ENCODE measurements at places on chromosomes 1 and 21.

DNA sequence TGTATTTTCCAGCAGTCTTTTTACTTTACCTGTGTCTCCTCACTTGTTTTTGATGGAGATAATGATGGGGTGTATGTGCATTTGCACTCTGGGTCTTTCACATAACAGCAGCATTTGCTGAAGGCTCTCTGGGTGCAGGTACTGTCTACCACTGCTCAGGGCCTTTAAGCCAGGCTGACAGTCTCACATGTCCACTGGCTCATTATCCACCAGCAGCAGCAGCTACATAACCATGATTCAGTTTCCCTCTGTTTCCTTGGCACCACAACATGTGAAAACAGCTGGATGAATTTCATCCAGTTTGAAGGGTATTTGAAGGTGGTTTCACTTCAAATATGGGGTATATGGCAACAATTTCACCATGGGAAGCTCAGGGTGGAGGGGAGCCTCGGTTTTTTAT lies 41.2 kb upstream of the ROR1 start:
- DNase-seq, result no peak

DNA sequence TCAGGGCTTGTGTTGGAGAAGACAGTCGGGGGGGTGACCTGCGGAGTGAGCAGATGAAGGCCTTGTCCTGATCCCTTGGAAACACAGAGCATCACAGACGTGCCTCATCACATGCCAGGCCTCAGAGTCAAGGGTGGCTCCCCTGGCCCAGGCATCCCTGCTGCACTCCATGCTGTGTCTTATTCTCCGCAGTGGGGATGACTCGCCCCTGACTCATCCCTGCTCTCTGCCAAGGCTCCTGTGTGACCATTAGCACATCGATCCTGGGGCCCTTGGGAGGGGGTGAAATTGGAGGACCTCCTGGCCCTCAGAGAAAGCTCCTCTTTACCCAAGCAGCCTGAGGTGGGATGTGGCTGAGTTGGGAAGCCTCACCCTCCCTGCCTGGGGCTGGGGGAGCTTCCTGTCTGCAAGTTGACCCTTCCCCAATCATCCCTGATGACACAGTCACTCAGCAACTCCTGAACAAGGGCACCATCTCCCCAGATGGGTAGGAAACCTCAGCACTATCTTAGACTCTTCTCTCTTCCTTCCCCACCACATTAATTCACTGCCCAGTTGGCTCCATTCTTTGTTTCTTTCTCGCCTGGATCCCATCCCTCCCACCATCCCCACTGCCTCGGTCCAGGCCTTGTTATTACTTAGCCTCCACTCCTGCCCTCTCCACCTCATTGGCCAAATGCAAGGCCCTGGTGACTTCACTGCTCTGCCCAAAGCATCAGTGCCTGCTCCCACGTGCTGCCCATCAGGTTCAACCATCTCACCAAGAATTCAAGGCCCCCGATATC lies 74.6 kb downstream of the CAMK2N1 start:
- no peak for DNase-seq

DNA sequence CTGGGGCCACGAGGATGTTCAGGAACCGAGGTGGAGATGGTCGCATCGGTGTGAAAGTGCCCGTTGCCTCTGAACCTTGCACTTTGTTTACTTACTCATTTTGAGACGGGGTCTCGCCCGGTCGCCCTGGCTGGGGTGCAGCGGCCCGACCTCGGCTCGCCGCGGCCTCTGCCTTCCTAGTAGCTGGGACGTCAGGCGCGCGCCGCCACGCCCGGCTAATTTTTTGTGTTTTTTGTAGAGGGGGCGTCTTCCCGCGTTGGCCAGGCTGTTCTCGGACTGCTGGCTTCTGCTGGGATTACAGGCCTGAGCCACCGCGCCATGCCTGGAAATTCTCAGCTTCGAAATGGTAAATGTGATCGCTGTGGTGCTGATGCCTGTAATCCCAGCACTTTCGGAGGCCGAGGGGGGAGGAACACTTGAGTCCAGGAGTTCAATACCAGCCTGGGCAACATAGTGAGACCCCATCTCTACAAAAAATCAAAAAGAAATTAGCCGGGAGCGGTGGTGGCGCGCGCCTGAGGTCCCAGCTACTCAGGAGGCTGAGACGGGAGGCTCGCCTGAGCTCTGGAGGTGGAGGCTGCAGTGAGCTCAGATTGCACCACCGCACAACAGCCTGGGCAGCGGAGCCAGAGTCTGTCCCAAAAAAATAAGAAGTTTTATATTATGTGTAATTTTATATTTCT lies 684 bp upstream of the MRPL20 start:
- no peak for DNase-seq

- no peak for DNase-seq
Measured at GRCh38 chr1:154883919-154884868, 14.1 kb upstream of the KCNN3 start.

DNA sequence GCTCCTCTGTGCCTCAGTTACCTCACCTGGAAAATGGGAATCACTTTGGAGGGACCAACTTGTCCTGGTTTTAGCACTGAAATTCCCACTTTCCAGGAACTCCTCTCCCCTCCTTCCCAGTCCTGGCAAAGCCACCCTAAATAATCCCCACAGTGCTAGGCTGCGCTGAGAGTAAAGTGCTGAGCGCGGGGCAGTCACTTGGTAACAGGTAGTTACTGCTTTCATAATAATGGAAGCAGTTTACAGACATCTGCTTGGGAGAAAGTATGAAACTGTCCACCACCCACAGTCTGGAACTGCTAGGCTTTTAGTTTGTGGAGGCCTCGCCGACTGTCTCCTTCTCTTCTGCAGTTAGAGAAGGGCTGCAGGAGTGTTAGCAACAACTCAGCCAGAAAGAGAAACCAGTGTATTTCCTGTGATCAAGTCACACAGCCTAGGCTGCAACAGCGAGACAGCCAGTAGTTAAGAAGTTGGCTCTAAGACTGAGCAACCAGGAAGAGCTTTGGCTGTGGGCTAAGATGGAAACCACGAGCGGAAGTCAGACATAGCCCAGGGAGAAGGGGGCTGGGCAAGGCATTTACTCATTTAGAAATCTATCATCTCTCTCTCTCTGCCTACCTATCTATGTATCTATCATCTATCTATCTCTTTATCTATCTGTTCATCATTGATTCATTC lies 30.8 kb upstream of the ABCG1 start:
- DNase-seq, result no peak

DNA sequence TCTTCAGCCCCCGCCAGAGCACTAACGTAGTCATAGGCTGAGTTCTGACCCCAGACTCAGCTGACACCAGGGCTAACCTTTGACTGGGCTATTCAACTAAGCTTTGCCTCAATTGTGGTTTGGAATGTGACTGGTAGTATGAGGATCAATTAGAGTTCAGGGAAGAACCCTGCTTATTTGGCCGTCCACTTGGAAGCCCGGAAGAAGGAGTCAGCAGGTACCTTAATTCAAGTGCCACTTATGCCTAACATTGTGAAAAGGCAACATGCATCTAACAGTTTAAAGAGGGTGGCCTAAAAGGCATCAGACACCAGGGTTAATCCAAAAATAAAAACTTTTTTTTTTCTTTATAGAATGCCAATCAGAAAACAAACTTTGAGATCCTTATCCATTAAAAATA lies 92.3 kb downstream of the BEND5 start:
- no peak for DNase-seq

GRCh38 chr1:53869454-53870117 lies 20.0 kb downstream of the YIPF1 start:
- no peak for DNase-seq

DNA sequence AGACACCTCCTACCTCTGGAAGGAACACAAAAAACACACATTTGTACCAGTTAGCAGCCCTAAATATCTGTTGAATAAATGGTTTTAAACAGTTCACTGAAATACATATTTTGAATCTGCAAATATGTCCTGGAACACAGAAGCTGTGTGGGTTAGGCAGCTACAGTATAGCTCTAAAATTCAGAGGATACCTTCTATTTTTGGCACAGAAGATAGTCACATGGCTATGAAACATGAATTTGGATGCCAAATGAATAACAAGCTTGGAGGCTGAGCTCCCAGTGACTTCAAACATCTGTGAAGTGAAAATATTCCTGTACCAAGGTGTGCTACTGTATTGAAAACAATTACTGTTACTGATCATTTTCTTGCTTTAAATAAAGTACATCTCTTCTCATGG lies 391.5 kb upstream of the ADGRL2 start:
- no peak for DNase-seq

- DNase-seq, result no peak
Measured at GRCh38 chr1:209302779-209303568, 280.5 kb upstream of the CAMK1G start.

DNA sequence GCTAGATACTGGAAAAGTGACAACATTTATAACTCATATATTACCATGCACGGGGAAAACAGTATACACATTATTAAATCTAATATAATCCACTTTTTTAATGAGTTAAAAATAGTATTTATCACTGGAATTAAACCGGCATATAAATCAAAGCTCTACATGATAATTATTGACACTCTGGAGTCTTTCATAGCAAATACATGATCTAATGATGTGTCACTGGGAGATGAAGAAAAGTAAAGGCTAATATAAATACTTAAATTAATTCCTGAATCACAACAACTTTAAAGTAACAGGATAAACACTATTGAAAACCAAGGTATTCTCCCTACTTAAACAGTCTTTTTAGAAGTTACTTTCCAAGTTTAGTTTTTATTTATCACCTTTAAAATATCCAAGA lies 52.4 kb upstream of the ASPM start:
- DNase-seq, result no peak

DNA sequence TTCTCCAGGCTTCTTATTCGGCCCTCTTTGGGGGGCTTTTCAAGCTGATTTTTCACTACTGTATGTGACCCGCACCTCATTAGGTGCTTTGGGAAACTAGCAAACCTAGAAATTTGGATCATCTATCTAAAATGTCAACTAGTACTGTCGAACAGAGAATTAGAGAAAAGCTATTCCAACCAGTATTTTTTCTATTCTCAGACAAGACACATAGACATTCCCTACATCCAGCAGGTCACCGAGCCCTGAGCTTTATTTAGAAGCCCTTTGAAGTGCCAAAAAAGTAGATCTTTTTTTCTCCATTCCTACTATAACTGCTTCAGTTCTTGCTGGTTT lies 310 bp upstream of the SSR2 start:
- DNase-seq, result no peak

DNA sequence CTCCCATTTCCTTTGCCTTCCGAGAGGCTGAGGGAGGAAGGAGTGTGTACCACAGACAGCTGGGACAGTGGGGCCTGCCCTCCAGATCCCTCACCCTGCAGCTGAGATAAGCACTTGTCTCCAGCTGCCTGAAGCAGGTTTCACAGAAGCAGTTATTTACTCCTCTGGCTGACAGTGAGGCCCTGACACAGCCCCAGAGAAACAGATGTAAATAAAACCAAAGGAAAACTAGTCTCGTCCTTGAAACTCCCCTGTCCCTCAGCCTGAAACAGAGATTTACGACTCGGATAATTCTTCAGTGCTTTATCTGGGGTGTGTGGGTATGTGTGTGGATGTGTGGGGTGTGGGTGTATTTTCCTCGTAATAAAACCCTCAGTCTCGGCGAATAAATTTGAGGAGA lies 181.1 kb downstream of the IGSF21 start:
- no peak for DNase-seq

Measured in NCI-H187 treated with DMSO at 0.1 percent for 48 hours (cell line).